Aorta (tissue), 5 donors: ENCODE measurements at places on chromosomes 5 and 9. TPM values are rescaled to one million over a fixed set of nuclear protein-coding genes. Genes with fewer than 3 reads are reported as not detected.

The LHX3 gene
- not detected for polyA plus RNA-seq

The PCDHA5 gene
- not detected for polyA plus RNA-seq

The PAM gene
- polyA plus RNA-seq = 528 TPM

The MARCOL gene
- not detected for polyA plus RNA-seq

The TRMT10B gene
- 9.0 TPM for polyA plus RNA-seq

The IFNA13 gene
- not detected for polyA plus RNA-seq

The INSL4 gene
- polyA plus RNA-seq = not detected

The C5orf22 gene
- polyA plus RNA-seq = 7.5 TPM

The GPR150 gene
- not detected for polyA plus RNA-seq

The CCL27 gene
- polyA plus RNA-seq = not detected

The ZNF366 gene
- polyA plus RNA-seq = not detected

The URM1 gene
- 45.5 TPM for polyA plus RNA-seq

DNA sequence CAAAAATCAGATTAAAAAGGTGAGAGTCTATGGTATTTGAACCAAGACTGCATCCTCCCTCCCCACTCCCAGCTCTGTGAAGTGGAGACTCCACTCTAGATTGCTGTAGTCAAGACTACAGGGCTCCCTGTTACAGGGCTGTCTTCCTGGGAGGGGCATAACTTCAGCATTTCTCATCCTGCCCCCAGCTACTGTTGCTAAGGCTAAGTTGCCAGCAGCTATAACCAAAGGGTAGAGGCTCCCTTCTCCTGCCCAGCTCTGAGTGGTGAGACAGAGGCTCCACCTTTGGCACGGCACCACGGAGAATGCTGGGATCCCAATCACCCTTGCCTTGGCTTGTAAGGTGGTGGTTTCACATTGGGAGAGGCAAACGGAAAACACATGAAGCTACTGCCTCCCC is 39.2 kb upstream of the GCNT4 start:
- DNase-seq = no peak

DNA sequence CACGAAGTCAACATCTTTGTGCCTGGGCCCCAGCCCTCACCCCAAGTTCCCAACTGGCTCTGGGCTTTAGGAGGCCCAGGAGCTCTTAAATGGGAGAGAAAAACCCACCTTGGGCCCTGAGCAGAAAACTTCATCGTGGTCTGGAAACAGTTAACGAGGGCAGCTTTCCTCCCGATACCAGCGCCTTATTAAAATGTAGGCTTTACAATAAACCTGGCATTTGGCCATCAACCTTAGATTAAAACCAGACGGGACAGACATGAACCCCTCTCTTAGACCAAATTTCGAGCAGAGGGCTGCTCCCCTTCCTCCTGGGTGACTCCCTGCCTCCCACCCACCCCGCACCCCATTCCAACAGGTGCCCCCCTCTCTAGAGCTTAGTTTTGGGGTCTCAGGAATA is 39.4 kb downstream of the PRRX2 start:
- no peak for DNase-seq

GRCh38 chr9:124329206-124329792 is 71.5 kb downstream of the NEK6 start:
- no peak for DNase-seq

- peak; percentile 84 for DNase-seq
Measured at GRCh38 chr5:31809050-31809870, 170.3 kb downstream of the PDZD2 start.

DNA sequence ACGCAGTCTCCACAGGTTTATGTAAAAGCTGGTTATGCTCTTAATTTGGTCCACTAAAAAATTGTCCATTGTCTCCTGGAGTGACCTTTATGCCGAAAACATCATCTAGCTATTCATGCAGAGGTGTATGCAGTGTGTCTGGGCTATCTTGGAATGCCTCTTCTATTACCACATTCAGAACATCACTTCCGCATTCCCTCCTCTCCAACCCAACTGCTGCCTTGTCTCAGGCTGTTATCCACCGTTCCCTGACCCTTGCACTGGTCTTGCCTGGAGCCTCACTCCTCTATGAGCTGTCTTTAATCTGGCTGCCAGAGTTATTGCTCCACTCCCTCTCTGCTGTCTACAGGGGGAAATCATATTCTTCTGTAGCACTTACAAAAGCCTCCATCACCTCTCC is 214.1 kb upstream of the ANKRD55 start:
- no peak for DNase-seq

DNA sequence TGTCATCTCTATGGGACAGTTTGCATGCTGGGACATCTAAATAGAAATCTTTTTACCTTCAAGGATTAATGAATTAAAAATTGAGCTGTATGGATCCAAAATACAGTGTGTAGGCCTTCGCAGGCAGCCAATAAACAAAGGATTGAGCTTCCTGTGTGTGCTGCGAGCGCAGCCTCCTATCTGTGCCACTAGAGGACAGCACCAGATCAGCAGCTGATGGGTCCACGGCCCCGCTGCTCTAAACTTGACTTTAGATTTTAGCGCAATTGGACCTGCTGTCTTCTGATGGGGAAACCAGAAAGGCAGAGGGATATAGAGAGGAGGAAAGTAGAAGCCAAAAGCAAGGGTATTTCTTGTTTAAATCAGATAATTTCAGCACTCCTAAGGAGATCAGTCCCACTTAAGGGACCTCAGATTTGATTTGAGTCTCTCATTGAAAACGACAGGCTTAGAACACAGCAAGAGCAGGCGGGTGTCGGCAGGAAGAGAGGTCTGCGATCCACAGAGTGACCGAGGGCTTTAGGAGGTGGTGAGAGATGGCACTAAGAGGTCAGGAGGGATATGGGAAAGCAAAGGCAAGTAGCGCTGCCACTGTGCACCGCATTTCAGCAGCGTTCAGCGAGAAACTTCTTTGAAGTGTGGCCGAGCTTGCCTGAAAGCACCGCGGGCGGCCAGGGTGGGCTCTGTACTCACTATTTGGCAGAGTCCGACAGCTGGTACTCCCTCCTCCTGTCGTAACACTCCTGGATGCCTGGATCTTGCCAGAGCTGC is 214.3 kb downstream of the GNA14 start:
- DNase-seq = no peak

DNA sequence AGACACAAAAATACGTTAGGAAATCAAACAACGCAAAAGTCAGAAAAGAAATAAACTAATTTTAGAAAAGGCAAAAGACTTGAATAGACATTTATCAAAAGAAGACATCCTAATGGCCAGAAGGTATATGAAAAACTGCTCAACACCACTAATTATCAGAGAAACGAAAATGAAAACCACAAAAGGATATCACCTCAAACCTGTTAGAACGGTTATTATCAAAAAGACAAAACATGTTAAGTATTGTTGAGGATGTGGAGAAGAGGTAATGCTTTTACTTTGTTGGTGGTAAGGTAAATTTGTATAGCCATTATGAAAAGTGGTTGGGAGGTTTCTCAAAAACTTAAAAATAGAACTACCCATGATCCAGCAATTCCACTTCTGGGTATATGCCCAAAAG is 230.0 kb upstream of the RGMB start:
- no peak for DNase-seq

- no peak for DNase-seq
Measured at GRCh38 chr9:89541798-89542197, 43.9 kb upstream of the SEMA4D start.

- DNase-seq = peak; percentile 60
Measured at GRCh38 chr9:128713941-128714573, 9.9 kb downstream of the ZDHHC12 start.

- no peak for DNase-seq
Measured at GRCh38 chr9:123933440-123934212, 3.7 kb upstream of the DENND1A start.

- peak; percentile 87 for DNase-seq
Measured at GRCh38 chr5:82312373-82312856, 34.3 kb upstream of the RPS23 start.

DNA sequence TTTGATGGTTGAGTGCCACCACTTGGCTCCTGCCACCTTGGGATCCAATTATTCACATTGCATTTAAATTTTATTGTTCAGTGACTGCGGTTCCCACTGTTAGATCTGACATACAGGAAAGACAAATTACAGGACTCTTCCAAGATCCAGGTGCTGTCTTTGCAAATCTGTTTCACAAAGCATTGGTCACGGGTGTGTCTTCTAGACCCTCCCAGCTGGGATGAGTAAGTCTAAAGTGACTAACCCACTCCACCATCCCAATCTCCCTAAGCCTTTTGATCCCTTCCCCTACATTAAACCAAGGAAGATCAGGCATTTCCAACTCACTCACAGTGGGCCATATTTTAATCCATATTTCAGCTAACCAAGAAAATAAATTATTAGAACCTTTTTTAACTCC is 1016.3 kb upstream of the CTNND2 start:
- DNase-seq = no peak

DNA sequence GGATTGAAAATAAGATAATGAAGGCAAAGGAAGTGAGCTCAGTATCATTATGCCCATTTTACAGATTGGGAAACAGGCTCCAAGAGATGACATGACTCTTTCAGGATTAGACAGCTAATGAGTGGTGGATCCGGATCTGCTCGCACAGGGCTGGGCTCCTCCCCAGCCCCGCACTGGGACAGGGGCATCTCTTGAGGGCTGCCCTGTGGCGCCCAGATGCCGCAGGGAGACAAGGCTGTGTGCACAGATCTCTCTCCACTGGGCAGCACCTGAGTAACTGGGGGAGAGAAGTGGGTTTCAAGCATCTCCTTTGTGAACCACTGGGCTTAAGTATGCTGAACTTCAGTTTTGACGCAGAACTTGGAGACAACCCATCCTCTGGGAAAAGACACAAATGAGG is 43.9 kb downstream of the ADAMTS2 start:
- peak; percentile 31 for DNase-seq

- DNase-seq = no peak
Measured at GRCh38 chr9:136437839-136438547, 1.7 kb downstream of the INPP5E start.

- no peak for DNase-seq
Measured at GRCh38 chr9:117265253-117265652, 149.6 kb downstream of the ASTN2 start.
